NCI-H2081 treated with DMSO at 0.1 percent for 48 hours (cell line): ENCODE measurements at places on chromosomes 12 and 14.
A peak's percentile ranks its signal among the peaks of the same experiment; 100 is the strongest.

DNA sequence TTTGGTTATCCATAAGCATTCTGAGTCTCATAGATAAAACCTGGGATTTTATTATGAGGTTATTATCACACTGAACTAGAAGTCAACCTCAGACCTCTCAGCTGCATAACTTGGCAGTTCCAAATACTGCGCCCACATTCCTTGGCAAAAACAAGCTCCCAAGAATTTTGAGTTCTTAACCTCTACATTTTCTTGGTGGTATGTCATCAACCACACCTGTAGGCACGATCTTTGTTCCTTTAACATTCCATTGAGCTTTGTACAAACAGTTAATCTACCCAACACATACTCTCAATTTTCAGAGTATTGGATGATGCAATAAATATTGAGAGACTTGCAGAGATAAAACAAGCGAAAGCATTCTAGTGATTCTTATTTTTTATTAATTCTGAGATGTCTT is 371.8 kb upstream of the PRICKLE1 start:
- DNase-seq: no peak

DNA sequence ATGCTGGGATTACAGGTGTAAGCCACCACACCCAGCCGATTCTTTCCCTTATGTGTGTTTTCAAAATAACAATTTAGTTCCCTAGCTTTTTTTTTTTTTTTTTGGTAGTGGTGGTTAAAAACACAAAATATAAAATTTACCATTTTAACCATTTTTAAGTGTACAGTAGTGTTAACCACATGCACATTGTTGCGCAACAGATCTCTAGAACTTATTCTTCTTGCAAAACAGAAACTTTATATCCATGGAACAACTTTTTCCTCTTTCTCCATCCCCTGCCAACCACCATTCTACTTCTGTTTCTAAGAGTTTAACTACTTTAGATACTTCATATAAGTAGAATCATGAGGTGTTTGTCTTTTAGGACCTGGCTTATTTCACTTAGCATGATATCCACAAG is 1.1 kb upstream of the NDUFA12 start:
- no peak for DNase-seq

- no peak for DNase-seq
Observed at GRCh38 chr12:71282020-71282419, 124.2 kb upstream of the TSPAN8 start.

GRCh38 chr12:49017891-49018260 is 700 bp downstream of the PRKAG1 start:
- no peak for DNase-seq

- DNase-seq: no peak
Observed at GRCh38 chr14:72567226-72567625, 326.7 kb downstream of the DPF3 start.

- DNase-seq: no peak
Observed at GRCh38 chr14:104805326-104805678, 4.4 kb downstream of the ZBTB42 start.

DNA sequence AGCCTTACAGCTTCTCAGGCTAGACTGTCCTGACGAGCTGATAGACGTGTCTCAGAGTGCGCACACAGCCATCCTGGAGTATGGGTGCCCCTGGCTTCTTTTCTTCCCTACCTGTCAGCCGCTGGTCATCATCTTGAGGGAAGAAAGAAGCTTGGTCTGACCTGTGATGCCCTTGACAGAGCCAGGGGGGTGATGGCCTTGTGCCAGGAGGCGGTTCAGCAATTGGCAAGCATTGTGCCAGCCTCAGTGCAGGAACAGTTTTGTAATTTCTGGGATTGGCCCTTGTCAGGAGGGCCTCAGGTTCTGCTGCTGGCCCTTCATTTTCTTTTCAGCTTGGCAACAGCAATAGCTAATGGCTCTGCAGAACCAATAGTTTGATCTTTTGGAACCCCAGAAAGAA is 80.1 kb downstream of the ADCK1 start:
- DNase-seq: no peak

DNA sequence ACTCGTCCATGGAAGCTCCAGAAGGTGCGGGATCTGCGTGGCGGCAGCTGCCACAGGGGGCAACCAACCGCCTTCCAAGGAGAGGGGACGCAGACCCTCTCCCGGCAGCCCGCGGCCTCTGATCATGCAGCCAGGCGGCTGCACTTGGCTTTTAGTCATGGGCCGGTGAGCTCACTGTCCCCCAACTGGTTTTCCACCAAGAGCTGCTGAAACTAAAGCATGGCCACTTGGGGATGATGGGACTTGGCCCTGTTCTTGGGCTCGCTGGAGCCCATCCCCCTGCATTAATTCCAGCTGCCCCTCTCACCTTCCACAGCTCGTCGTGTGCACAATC is 39.1 kb downstream of the CCDC85C start:
- no peak for DNase-seq

- DNase-seq: no peak
Observed at GRCh38 chr12:7210642-7211151, 21.2 kb downstream of the PEX5 start.

- DNase-seq: no peak
Observed at GRCh38 chr14:84806622-84807021, 723.3 kb upstream of the FLRT2 start.

DNA sequence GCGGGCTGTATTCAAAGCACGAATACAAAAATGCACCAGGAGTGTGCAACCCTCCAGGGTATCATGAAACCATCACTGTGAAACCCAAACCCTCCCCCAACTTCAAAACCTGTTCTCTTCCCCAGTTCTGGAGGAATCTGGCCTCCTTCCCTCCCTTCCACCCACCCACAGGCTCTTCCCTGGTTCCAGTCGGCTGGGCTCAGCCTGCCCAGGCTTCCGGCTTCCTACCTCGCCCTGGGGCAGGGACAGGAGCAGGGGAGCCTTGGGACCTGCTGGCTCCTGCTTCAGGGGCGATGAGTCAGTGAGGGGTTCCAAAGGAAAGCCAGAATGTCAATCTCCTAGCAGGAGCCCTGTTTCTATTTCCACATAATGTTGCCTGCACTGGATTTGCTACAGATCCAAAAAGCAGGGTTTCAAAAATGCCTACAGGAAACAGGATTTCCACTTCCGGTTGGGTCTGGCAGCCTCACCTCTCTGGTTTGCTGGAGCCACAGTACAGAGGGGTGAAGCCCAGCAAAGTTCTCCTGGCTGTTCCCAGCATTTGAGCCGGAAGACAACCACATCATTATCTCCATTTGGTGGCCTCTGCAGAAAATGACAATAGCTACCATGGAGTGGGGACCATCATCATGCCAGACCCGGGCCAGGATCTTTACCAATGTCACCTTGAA is 278.3 kb downstream of the DPF3 start:
- DNase-seq: no peak

DNA sequence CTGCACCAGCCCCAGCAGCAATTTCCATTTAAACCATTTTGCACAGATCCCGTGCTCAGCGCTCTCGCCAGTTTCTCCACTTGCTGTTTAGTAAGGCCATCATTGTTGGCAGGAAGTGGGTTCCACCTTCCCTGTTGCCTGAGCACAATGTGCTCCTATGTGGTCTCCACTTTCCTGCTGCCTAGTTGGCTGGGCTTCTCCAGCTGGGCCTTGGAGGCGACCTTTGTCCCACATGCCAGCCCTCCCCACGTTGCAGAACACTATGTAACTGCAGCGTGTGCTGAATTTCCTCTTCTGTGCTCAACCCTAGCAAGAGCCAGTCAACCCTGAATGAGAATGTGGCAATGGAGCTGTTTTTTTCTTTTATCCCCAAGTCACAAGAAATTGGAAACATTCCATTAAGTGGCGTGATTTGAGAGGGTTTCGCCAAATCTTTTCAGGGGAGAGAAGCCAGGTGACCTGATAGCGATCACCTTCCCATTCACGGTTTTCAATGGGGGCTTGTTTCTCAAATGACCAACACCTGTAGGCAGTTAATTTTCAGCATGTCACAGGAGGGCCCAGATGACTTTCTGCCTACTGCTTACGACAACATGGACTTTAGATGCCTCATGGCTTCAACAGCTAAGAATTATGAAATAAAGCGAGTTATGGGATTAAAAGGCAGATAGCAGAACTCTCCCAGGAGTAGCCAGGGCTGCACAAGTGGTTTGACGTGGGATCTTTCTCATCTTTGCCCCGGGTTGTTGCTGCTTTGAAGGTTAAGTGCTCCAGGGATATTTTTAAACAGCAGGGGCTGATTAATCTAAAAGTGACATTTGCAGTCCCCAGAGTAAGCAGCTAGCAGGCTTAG is at the start of gene ACACB:
ACACB (plus strand) TSS at position 830 of the 853 bp plus-strand sequence. CDS start 22,819 bp downstream, outside the sequence.
- DNase-seq: no peak

DNA sequence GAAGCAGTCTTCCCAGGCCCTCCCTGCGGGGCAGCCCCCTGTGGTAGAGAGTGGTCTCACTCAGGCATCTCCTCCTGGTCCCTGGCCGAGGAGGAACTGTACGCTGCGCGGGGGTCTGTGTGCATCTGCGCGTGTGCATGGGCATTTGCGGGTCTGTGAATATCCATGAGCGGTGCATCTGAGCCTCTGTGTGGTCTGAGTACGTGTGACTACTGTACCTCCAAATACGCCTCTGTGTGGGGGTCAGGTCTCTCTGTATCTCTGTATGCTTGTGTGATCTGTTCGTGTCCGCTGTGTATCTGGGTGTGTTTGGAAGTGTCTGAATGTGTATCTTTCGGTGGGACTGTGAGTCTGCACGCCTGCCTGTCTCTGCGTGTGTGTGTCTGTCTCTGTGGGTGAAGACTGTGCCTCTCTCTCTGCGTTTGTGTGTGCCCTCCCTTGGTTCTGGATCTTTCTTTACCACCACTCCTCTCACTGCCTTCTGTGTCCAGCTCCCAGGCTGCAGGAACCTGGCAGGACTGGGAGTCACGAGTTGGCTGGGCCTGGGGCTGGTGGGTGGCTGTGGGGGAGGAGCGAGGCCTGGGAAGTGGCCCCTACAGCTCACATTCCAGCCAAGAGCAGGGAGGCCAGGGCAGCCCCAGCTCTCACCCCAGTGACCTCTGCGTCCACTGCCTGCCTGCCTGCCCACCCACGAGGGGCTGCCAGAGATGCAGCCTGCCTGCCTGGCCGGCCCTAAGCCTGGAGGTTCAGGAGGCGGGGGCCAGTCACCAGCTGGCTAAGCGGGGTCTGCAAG is 1.1 kb upstream of the PGF start:
- DNase-seq: no peak

DNA sequence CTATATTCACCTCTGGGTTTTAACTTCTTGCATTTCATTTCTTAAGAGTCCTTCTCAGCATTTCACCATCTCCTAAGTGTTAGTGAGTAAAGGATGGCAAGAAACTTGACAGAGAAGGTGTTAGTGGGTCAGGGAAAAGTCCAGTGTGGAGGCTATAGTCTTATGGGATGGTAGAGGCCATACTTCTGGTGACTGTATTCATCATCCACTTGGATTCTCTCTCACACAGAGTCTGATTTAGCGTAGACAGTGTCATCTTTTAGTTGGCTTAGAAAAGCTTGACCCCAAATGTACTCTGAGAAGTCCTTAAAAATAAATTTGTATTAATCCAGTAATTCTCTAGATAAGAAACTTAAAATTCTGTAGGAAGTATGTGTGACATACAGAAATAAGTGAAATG is 232.4 kb upstream of the FBXO33 start:
- DNase-seq: no peak

- no peak for DNase-seq
Observed at GRCh38 chr12:84813780-84814663, 98.6 kb downstream of the SLC6A15 start.

GRCh38 chr12:114612062-114612461 is 71.9 kb downstream of the TBX3 start:
- DNase-seq: no peak

DNA sequence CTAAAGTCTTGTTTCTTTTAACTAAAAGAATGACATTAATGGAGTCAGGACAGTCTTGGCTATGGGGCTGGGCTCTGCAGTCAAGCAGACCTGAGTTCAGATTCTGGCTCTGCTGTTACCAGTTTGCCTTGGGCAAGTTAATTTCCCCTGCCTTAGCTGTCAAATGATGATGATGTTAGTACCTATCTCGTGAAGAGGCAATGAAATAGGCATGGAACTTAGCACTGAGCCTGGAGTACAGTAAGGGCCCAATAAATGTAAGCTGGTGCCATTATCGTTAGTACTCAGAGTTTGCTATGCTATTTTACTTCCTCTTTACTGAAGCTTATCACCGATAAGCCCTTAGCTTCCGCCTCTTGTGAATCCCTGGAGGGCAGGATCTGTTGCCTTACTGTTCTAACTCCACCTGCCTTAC is 8.5 kb downstream of the FBXW8 start:
- no peak for DNase-seq

- no peak for DNase-seq
Observed at GRCh38 chr14:57498659-57499058, 5.0 kb upstream of the CCDC198 start.

- DNase-seq: no peak
Observed at GRCh38 chr12:23576372-23576771, 373.1 kb downstream of the SOX5 start.

- peak; percentile 76 for DNase-seq
Observed at GRCh38 chr12:6965026-6965661, 5.3 kb downstream of the PHB2 start.

GRCh38 chr14:20197459-20197858 is 6.8 kb downstream of the OR11G2 start:
- DNase-seq: no peak

GRCh38 chr14:33676135-33676566 is 274.7 kb downstream of the EGLN3 start:
- peak; percentile 9 for DNase-seq

DNA sequence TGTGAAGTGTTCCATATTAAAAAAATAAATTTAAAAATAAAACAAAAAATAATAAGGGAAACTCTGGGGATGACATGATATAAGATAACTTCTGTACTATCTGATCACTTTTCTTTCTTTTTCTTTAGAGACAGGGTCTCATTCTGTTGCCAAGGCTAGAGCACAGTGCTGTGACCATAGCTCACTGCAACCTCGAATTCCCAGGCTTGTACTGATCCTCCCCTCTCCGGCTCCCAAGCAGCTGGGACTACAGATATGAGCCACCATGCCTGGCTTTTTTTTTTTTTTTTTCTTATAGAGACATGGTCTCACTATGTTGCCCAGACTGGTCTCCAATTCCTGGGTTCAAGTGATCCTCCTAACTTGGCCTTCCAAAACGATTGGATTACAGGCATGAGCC is 10.4 kb upstream of the MIPOL1 start:
- no peak for DNase-seq

GRCh38 chr12:47274760-47275159 is 195.0 kb upstream of the AMIGO2 start:
- no peak for DNase-seq

DNA sequence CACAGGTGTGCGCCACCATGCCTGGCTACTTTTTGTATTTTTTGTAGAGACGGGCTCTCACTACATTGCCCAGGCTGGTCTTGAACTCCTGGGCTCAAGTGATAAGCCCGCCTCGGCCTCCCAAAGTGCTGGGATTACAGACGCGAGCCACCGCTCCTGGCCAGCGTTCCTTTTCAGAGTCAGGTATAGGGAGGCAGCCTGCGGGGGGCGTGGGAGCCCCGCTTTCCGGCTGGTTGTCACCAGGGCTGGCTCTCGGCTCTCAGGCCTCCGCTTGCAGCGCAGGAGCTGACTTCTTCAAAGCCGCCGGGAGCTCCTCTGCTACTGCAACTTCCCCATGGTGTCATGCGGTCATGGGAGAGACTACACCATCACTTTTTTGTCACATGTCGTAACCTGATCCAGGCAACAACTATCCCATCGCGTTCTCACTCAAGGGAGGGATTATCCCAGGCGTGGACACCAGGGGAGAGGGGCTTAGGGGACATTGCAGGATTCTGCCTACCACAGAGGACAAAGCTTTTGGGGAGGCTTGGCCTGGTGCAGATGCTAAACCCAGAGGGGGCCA is 129.4 kb downstream of the SCARB1 start:
- no peak for DNase-seq
